ENCODE measurements at places on chromosomes 7 and 10.

DNA sequence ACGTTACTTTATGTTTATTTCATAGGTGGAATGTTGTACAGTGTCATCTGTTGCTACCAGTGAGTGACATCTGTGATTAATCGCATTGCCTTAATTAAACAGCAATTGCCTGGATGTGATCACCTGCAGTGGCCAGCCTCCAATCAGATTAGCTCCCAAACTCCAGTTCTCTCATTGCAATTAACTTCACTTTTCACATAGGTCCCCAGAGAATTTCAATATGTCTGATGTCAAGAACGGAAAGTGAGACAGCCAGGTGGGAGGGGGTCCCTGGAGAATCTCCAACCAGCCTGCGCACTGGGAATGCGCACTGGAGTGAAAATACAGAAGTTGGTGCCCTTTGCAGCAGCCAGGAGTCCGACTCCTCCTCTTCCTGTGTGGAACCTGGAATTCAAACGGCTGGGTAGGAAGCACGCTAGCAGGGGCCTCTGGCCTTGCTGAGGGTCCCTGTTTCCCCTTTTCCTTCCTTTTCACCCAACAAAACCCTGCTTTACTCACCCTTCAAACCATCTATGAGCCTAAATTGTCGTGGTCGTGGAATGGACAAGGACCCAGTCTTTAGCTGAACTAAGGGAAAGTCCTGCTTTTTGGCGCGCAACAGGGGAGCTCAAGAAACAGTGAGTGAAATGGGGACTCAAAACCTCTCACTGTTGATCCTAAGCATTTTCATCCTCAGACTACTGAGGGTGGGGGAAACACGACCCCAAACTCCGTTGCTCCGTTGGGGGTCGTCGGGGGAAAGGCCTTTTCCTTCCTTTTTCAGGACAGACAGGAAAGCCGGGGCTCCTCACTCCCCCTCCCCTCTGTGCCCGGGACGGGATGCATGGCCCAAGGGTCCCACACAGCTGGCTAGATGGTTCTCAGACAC is 1355.5 kb upstream of the LRRTM3 start:
- DNase-seq: no peak

- no peak for DNase-seq
These were observed 90.3 kb upstream of the IKZF1 start for GRCh38 chr7:50214126-50214670.

- DNase-seq: no peak
These were observed 25.6 kb downstream of the CDK14 start for GRCh38 chr7:90621747-90622140.

DNA sequence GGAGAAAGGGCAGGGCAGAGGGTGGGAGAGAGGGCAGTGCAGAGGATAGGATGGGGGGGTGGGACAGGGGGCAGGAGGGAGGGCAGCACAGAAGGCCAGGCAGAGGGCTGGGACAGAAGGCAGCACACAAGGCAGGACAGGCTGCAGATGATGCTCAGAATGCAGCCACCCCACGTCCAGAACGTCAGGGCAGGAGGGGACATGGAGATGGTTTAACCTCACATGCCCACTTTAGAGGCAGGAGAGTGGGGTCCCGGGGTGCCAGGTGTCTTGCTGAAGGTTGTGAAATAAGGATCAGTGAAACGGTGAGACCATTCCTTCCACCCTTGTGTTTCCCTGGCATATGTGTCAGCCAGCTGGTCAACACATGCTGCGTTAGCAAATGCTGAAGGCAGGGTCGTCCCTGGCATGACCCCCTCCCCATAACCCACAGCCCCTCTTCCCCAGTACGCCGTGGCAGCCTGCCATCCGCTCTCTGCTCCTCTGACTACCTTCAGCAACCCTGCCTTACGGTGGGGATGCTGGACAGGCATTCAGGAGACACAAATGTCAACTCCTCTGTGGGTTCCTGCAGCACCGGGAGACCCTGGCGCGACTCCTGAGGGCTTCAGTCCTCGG is 592.1 kb downstream of the DNAJB6 start:
- no peak for DNase-seq

- no peak for DNase-seq
These were observed 208.5 kb downstream of the PLXNA4 start for GRCh38 chr7:132367795-132368194.

DNA sequence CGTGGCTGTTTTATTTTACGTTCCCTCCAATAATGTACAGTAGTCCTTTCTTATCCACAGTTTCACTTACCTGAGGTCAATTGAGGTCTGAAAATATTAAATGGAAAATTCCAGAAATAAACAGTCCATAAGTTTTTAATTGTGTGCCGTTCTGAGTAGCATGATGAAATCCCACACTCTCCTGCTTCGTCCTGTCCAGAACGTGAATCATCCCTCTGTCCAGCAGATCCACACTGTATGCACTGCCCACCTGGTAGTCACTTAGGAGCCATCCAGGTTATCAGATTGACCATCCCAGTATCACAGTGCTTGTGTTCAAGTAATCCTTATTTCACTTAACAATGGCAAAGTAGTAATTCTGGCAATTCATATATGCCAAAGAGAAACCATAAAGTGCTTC is 46.3 kb downstream of the STARD3NL start:
- no peak for DNase-seq

DNA sequence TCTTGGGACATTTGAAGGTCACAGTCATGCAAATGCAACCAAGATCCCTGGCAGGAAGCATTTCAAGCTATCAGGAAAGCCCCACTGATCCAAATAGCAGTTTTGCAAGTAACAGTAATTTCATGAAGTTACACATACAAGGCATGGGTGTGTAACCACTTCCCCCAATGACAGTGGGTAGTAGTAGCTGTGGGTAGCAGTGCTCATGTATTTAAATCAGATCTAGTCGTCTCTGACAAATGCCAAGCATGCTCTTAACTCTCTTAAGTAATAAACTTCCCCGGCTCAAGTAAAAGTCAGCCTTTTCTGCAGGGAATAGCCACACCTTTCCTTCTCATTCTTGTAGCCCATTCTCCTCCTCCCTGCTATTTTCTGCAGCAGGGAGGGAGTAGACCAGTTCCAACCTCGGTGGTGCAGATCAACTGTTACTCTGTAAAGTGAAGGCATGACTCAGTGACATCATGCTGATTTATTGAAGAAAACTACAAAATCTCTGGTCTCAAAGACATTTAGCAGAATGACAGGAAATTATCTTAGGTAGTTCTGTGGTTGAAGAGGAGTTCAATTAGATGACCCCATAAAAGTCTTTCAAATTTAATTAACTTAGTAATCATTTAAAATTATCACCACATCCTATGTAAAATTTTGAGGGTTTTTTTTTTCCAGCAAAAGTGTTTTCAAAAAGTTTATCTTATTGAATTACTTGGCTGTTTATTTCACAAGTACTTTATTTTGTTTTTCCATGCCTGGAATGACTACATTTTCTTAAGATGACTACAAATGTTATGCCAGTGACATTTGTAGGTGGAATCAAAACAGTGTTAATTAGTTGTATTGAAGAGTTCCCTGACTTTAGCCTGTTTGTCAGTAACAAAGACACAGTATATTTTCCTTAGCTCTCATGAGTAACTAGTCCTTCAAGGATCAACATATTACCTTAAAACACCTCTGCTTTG is 568.3 kb downstream of the INHBA start:
- DNase-seq: no peak

Data from GM12892 (cell line).